ENCODE measurements at places on chromosomes 7 and 10. TPM values are rescaled to one million over a fixed set of nuclear protein-coding genes. Genes with fewer than 3 reads are reported as not detected.

DNA sequence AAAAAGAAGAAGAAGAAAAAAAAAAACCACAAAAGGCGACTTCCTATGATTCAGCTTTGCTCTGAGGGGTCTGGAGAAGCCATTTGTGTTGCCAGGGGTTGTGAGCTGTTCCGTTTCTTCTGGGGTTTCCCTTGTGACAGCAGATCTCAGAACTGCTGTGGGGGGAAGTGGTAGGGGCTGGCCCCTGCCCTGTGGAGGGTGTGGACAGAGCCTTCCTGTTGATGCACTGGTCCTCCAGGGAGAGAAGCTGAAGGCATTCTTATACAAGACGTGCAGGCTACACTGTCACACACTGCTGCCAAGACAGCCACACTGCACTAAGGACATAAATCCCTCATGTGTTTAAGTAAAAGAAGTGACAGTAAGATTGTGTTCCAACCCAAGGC is 17.3 kb upstream of the CSGALNACT2 start:
- H3K4me3 ChIP-seq = no peak overlapping the region
- H3K27ac ChIP-seq = no peak overlapping the region
- no peaks in the 10 kb centered on the region for H3K27me3 ChIP-seq
- H3K4me1 ChIP-seq = peaks cover 4% of the 10 kb centered on the region
- DNase-seq = no peak
- no peaks in the 10 kb centered on the region for H3K36me3 ChIP-seq

- H3K4me1 ChIP-seq = no peaks in the 10 kb centered on the region
- H3K36me3 ChIP-seq = no peaks in the 10 kb centered on the region
- H3K4me3 ChIP-seq = no peak overlapping the region
- H3K27me3 ChIP-seq = no peaks in the 10 kb centered on the region
- no peak for DNase-seq
- no peak overlapping the region for H3K27ac ChIP-seq
Observed at GRCh38 chr10:43731486-43731885, 82.8 kb upstream of the ZNF32 start.

The ERVW-1 gene
- total RNA-seq = not detected

DNA sequence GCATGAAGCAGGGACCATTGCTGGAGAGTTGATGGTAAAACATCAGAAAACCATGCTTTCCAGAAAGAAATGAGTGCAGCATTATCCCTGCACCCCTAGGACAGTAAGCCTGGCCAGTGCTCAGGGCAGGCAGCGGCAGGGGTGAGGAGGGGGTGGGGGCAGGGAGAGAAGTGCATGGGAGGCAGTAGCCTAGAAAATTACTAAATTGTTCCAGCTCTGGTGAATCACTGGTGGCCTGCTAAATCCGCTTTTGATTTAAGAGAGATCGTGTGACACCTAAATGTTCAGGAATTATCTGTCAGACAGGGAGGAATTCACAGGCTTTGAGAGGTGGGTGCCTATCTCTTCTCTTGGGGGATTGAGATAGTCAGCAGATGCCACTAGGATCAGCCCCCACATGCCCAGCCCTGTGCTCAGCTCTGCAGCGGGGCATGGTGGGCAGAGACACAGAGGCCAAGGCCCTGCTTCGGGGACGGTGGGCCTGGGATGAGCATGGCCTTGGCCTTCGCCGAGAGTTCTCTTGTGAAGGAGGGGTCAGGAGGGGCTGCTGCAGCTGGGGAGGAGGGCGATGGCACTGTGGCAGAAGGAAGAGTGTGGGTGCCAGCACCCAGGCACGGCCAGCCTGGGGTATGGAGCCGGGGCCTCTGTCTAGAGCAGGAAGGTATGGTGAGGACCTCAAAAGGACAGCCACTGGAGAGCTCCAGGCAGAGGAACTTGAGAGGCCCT is 5.0 kb upstream of the AQP1 start:
- no peak for DNase-seq
- peak overlapping the region; percentile 40 for H3K27ac ChIP-seq
- no peak overlapping the region for H3K4me3 ChIP-seq
- H3K27me3 ChIP-seq = no peaks in the 10 kb centered on the region
- H3K4me1 ChIP-seq = peaks cover 50% of the 10 kb centered on the region

- no peak overlapping the region for H3K4me3 ChIP-seq
- H3K36me3 ChIP-seq = no peaks in the 10 kb centered on the region
- H3K4me1 ChIP-seq = no peaks in the 10 kb centered on the region
- DNase-seq = no peak
- no peaks in the 10 kb centered on the region for H3K27me3 ChIP-seq
- H3K27ac ChIP-seq = no peak overlapping the region
Observed at GRCh38 chr7:39700165-39700564, 76.8 kb downstream of the RALA start.

DNA sequence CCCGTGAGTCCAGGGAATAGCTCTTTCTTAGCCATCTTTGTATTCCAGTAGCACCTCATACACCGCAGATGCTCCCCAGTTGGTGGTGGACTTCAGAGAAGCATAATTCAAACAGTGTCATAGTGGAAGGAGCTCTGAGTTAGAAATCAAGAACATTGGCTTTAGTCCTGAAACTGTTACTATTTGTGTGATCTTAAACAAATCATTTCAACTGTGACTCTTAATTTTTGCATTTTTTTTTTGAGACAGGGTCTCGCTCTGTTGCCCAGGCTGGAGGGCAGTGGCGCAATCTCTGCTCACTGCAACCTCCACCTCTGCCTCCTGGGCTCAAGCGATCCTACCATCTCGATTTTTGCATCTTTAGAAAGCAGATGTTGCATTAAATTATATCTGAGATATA is 1.8 kb downstream of the BPGM start:
- H3K27me3 ChIP-seq = no peaks in the 10 kb centered on the region
- no peak overlapping the region for H3K27ac ChIP-seq
- no peaks in the 10 kb centered on the region for H3K36me3 ChIP-seq
- H3K4me1 ChIP-seq = peaks cover 26% of the 10 kb centered on the region
- DNase-seq = no peak

The AFAP1L2 gene
- 29.5 TPM for total RNA-seq

The PRKAR2B gene
- 16.5 TPM for total RNA-seq

- H3K4me3 ChIP-seq = peak overlapping the region; percentile 62
- no peak for DNase-seq
- H3K36me3 ChIP-seq = no peaks in the 10 kb centered on the region
- H3K27ac ChIP-seq = peak overlapping the region; percentile 95
Observed at GRCh38 chr7:91940171-91940570, 491 bp upstream of the AKAP9 start.
